ENCODE measurements at places on chromosomes 3 and 15. TPM values are rescaled to one million over a fixed set of nuclear protein-coding genes. Genes with fewer than 3 reads are reported as not detected.

POPDC2 gene
- total RNA-seq, result under 0.01 TPM

ATG3 gene
- 68.0 TPM for total RNA-seq

CNBP gene
- total RNA-seq, result 230 TPM

HCLS1 gene
- 1.8 TPM for total RNA-seq

GOLGA8S gene
- total RNA-seq, result not detected

CHRFAM7A gene
- total RNA-seq, result not detected

GP5 gene
- total RNA-seq, result under 0.01 TPM

CD96 gene
- not detected for total RNA-seq

SETMAR gene
- 10.8 TPM for total RNA-seq

PLCH1 gene
- total RNA-seq, result under 0.01 TPM

SCAMP5 gene
- 0.59 TPM for total RNA-seq

CIB1 gene
- total RNA-seq, result 24.6 TPM
